LHCN-M2 (cell line): ENCODE measurements at places on chromosomes 1 and 21. TPM values are rescaled to one million over a fixed set of nuclear protein-coding genes. Genes with fewer than 3 reads are reported as not detected.

Gene CYP4A11
- not detected in 2 replicates for total RNA-seq

Gene LAMB3
- 3.8 and 5.3 TPM in 2 replicates for total RNA-seq

Gene RHCE
- 0.92 and 1.6 TPM in 2 replicates for total RNA-seq

Gene TFF3
- not detected in 2 replicates for total RNA-seq

GRCh38 chr1:67642629-67643028, 42.4 kb upstream of the GADD45A start:
- no peak for DNase-seq

DNA sequence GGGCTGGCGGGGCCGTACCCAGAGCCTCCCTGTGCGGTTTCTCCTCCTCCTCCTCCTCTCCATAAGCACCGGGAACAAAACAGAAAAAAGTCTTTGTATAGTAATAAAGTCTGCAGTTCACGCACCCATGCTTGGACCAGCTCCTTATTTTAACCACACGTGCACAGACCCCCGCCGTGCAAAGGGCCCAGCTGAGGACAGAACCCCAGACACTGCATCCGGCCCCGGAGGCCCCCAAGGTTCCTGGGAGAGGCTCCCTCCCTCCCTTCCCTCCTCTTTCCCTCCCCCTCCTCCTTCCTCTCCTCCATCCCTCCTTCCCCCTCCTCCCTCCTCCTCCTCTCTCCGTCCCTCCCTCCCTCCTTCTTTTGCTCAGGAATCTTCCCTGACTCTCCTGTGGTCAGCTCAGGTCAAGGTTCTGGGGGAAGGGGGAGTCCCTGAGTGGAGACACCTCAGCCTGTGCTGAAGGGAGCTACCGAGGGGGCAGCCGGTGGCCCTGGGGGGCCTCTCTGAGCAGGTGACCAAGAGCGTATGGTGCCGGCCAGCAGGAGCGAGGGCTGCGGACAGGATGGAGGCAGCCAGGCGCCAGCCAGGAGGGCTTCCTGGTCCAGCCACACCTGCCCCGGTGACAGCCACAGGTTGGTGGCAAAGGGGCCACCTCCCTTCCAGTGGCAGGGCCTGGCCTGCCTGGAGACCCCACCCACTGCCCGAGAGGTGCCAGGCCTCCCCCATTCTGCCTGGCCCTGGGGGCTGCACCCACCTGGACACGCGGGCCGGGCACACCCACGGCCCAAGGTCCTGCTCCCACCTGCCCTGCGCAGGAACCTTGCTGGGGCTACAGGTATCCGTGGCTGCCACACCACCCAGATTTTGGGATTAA, 3.2 kb upstream of the TTLL10 start:
- DNase-seq, result no peak

DNA sequence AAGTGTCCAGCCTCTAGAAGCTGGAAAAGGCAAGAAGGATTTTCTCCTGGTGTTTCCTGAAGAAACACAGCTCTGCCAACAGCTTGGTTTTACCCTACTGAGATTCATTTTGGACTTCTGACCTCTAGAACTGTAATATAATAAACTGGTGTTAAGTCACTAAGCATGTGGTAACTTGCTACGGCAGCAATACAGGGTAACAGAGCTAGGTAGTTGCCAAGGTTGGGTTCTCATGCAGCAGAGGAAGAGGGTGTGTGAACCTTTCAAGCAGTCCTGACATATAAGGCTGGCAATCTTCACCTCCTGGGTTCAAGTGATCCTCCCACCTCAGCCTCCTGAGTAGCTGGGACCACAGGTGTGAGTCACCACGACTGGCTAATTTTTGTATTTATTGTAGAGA, 36.0 kb downstream of the GNG4 start:
- DNase-seq, result no peak

DNA sequence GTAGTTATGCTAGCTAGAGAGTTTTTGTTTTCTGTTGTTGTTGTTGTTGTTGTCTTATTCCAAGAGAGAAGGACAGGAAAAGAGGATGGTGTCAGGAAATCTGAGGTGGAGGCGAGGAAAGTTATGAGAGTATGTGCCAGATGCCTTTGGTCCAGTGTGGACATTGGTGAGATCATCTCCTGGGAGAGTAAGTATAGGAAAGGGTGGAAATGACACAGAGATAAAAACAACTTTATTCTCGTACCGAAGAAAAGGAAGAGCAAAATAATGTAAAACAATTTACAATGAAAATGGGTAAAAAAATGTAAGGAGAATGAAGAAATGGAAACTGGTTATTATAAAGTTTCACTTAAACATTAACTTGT, 97.4 kb upstream of the ADGRL2 start:
- DNase-seq, result peak; percentile 49

- no peak for DNase-seq
Observed at GRCh38 chr1:151986501-151987190, 7.0 kb downstream of the S100A10 start.

DNA sequence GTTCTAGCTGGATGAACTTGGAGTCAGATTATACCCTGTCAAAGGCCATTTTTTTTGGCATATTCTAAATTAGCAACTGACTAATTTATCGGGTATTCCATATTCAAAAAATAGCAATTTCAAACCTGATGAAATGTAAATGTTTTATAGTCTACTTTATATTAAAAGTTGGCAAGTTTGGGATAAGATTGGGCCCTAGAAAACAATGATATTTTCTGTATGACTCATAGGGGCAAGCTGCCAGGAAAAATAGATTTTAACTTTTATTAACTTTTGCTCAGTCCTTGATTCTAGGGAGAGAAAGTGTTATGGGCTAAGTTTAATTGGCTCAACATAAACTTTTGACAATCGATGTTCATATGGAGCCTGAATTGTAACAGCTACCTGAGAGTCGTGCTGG, 576.9 kb upstream of the B3GALT2 start:
- DNase-seq, result peak; percentile 32

GRCh38 chr21:42621819-42622177, 31.6 kb upstream of the PDE9A start:
- DNase-seq, result no peak

DNA sequence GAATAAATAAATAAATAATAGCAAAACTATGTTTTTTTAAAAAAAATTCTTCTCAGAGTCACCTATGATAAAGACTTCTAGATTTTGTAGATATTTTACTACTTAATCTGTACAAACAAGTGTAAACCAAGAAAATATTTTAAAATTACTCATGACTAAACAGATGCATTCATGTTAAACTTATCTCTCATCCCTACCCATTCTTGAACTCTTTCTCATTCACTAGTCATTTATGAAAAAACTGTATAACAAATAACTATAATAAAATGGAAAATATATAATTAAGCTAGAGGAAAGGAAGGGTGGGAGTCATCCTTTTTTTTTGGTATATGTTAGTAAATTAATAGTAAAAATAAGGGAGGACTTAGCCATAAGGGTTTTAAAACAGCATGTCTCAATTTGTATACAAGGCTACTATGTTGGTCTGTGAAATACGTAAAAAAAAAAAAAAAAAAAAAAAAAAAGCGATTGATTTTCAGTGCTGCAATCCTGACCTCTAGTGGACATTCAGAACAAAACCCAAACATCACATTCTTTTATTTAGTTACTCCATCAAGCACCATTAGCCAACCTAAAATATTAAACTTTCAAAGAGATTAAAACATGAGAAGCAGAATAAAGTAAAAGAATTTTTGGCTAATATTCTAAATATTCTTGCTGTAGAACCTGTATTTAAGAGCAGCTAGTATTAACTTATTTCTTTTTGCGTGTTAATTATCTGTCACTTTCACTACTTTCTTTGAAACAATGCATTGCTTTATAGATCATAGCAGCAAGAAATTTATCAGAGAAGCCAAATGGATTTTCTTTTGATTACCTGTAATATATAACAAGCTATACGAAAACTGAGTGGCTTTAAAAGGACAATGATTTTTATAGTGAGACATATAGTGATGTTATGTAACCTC, 255.8 kb upstream of the CACYBP start:
- peak; percentile 37 for DNase-seq

- peak; percentile 47 for DNase-seq
Observed at GRCh38 chr1:100700586-100700985, 19.0 kb upstream of the VCAM1 start.

DNA sequence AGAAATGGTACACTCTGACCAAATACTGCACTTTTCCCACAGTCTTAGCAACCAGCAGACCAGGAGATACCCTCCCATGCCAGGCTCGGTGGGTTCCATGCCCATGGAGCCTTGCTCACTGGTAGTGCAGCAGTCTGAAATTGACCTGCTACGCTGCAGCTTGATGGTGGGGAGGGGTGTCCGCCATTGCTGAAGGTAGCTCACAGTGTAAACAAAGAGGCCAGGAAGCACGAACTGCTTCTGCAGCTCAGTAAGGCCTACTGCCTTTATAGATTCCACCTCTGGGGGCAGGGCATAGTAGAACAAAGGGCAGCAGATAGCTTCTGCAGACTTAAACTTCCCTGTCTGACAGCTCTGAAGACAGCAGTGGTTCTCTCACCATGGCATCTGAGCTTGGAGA, 12.3 kb upstream of the IFI44L start:
- no peak for DNase-seq

DNA sequence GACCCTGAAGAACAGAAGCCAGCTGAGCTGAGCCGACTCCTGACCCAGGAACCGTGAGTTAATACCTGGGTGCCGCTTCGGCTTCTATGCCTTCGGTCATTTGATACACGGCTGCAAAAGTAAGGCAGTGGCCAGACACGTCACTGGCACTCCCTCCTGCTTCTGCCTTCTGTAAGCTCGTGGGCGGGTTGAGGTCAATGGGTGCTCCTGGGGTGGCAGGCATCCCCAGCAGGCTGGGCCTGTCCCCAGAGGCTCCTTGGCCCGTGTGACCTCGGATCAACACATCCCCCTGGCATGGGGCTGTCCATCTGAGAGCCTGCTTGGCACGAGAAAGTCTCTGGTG, 35.7 kb upstream of the COL6A1 start:
- DNase-seq, result no peak

DNA sequence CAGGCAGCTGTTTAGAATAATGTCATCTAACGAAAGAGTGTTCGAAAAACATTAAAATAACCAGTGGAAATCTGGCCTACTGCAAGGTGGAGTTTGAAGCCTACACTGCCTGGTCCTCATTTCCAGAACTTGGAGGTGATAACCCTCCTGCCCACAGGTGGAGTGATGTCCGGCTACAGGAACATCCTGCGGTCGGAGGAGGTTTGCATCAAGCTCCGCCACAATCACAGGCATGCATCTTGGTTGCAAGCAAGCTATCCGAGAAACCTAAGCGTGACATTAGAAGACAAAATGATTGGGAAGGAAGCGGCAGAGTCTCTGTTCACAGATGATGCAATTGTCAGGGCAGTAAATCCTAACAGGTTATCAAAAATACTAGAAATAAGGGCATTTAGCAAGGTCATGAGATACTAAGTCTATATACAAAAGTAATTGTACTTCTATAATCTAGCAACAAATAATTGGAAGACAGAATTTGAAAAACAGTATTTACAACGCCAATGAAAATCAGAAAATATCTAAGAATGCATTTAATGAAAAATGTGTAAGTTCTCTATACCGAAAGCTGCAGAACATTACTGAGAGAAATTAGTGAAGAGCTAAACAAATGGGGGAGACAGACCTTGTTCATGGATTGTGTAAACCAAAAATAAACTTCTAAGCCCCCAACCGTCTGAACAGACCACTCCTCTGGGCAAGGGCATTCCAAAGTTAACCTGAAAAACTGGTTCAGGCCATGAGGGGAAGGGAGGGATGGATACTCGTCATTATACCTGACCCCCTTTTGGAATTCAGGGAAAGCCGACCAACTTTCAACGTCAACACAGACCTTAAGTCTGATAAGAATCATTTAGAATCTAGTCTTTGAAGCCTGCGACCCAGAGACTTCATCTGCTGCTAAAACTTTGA, 4.7 kb upstream of the SLC19A1 start:
- no peak for DNase-seq

DNA sequence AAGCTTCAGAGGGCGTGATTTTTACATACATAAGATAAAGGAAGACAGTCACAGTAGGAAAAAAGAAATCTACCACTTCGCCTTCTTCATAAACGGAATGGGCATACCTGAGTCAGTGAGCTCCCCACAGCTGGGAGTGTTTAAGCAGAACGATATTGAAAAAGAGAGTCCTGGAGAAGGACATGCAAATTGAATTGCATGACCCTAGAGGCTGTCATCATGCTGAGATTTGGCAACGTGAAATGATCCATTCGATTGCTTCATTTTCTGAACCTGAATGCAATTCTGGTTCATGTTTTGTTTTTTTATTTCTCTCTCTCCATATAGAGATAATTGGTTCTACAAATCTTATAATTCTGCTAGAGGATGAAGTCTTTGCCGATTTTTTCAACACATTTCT, 3.7 kb downstream of the RGSL1 start:
- DNase-seq, result no peak

- no peak for DNase-seq
Observed at GRCh38 chr1:941015-941587, 17.4 kb downstream of the SAMD11 start.

GRCh38 chr1:162192306-162192678, 122.8 kb downstream of the NOS1AP start:
- DNase-seq, result no peak

DNA sequence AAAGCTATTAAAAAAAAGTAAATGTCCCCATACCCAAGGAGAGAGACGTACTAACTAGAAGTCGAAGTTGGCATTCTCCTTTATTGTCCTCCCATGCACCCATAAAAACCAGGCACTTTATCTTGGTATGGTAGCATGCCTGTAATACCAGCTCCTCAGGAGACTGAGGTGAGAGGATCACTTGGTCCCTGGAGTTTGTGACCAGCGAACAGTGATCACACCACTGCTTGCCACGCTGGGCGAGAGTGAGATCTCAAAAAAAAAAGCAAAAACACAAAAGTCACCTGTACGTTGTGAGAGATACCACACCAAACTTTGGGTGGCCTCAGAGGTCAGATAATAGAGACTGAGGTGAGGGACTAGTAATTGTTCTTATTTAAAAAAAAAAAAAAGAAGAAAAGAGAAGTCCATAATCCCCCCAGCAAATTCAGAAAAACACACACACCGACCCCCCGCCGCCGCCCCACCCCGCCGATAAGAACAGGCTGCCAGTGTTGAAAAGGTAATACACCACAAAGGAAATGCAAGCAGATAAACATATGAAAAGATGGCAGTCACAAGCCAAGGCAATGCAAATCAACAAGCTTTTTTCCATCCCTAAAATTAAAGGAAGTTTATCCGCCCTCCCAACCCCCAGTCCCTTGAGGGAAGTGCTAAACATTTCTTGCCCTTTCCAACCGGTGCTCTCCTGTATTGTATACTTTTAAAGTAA, 3.6 kb downstream of the L1TD1 start:
- no peak for DNase-seq

- DNase-seq, result no peak
Observed at GRCh38 chr1:26945728-26946127, 14.5 kb downstream of the KDF1 start.

GRCh38 chr1:103937763-103938357, 188.2 kb downstream of the AMY1C start:
- DNase-seq, result no peak

DNA sequence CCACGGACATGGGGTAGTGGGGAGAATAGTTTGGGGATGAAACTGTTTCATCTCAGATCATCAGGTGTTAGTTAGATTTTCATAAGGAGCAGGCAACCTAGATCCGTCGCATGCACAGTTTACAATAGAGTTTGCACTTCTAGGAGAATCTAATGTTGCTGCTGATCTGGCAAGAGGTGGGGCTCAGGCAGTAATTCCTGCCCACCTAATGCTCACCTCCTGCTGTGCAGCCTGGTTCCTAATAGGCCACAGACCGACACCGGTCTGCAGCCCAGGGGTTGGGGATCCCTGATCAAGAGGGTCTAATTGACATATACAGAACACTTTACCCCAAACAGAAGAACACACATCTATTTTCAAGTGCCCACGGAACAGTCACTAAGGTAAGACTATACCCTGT, 275.1 kb downstream of the PTPRU start:
- no peak for DNase-seq
